Progenitor cell of endocrine pancreas (in vitro differentiated cells): ENCODE measurements at places on chromosomes 6 and 20. TPM values are rescaled to one million over a fixed set of nuclear protein-coding genes. Genes with fewer than 3 reads are reported as not detected.

DNA sequence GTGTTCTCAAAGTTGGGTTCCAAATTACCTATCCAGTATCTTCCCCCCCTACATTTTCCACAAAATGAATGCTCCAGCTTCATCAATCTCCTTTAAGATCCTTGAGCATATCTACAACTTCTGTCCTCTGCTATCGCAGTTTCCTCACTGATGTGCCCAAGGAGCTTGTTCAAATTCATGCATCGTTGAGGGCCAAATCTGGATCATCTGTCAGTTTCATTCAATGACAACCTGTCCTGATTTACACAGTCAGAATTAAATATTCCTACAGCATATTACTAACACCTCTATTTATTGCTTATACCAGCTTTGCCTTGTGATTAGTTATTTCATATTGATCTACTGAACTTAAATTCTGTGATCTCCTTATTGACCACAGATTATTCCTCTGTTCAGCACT is 68.7 kb downstream of the GRM1 start:
- DNase-seq = no peak

DNA sequence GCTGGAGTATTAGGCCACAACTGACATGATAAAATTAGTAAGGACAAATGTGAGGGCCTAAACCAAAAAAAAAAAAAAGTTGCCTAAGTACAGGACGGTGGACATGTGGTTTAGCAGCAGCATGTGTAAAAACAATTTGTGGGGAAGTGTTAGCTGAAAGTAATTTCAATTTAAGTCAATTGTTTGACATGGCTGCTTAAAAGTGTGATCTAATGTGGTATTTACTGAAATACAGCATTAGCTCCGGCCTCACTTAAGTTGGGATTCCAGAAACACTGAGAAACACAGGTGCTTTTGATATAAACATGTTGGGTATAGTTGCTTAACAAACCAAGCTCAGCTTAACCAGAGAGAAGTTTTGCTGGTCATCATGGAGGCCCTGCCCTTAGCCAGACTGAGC is 119.7 kb downstream of the FYN start:
- DNase-seq = no peak

- no peak for DNase-seq
These were observed 60.5 kb upstream of the VGLL2 start for GRCh38 chr6:117204903-117205302.

DNA sequence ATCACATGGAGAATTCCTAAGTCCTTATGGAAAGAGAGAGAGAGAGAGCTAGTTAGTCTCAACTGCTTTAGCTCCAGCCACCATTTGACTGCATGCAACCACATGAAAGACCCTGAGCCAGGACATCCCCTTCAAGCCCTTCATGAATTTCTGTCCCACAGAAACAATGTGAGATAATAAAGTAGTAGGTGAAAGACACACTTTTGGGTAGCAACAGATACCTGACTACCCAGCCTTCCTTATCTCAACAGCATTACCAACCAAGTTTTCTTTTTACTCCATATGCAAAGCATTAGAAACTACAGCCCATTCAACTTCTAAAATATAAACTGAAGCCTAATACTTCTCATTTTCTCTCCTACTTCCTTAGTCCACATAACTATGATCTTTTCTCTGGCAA is 23.2 kb upstream of the THEMIS start:
- DNase-seq = no peak

GRCh38 chr20:10282979-10283456 is 64.4 kb downstream of the SNAP25 start:
- DNase-seq = no peak

DNA sequence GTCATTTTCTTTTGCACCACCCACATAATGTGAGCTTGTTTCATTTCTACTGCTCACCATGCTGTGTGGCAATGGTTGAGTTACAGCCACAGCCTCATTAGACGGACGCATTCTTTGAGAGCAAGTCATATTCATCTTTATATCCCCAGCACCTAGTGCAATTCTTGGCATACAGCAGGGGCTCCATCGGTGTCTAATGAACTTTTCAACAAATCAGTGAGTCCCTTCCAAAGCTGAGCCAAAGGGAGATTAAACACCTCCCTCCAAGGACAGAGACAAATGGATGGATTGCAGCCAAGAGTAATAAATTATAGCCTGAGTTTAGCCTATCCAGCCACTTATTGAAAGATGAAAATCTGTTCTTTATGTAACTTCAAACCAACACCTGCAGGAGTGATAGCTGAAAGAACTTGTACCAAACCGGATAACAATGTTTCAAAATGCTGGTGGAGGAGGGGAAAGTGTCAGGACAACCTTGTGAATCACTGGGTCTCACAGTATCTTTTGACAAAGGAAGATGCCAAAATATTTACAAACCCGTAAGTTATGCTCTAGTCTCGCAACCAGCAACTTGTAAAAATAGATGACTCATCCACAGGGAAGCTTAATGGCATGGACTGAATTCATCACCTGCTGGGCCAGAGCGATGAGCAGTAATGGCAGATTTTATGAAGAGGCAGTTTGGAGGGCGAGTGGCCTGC is 139.0 kb downstream of the PXDC1 start:
- no peak for DNase-seq

DNA sequence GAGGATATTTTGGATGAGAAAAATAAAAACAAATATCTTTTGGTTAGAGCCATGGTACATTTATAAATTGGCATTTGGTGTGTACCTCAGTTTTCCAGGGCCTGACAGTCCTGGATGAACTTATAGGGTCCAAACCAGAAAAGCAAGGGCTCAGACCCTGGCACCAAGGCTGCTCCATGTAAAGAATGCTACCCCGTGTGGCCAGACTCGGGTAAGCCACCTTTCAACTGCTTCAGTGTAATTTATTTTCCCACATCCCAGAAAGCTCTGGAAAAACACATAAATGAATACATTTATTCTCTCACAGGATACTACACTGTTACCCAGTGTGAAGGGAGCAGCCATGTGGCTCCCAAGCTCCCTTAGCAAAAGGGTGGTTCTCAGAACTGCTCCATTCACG is 13.8 kb downstream of the MRPL14 start:
- DNase-seq = no peak

DNA sequence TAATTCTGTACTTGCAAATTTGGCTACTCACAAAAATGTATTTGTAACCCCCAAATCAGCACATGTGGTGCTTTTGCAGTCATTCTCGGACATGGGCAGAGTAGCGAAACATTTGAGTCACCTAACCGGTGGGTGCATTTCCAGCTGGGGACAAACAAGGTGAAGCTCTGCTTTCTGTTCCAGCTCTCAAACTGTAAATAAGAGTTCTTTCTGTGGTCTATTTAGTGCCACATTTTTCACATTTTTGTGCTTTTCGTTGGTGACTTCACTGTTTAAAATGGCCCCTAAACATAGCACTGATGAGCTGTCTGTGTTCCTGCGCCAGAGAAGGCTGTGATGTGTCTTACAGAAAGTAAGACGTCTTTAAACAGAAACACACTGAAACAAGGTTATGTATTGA is 244.5 kb downstream of the CDC5L start:
- no peak for DNase-seq

GRCh38 chr6:107540465-107540857 is 50.5 kb downstream of the SOBP start:
- DNase-seq = no peak

GRCh38 chr6:37675100-37675499 is 22.6 kb downstream of the MDGA1 start:
- DNase-seq = no peak

DNA sequence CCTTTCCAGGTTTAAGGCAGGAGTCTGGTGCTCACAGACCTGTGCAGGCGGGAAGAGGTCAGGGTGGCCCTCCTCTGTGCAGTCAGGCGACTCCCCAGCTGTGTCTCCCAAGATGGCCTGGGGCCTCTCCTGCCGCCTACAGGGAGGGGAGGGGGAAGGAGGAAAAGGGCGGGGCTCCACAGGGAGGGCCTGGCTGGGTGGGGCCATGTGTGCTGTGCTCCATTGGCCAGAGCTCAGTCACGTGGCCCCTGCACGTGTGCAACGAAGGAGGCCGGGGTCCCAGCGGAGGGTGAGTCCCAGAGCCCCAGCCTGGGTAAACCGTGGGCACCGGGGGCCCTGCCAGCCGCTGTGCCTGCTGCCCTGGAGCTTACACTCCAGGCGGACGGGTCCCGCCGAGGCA is 211.6 kb downstream of the ZDHHC14 start:
- no peak for DNase-seq

DNA sequence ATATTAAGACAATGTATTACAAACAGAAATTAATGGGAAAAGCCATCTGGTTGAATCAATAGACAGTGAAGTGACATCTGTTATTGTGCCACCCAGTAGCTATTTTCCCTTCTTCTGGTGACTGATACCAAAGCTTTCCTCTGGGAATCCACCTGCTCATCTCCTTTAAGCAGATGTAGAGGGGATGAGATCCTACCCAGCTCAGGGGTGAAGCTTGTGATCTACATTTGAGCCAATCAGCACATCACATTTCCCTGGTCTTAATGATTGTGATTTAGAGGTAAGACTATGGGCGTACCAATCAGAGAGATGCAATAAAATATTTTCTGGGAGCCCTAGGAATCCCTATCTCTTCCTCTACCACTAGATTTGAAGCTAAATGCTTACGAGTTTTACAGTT is 782.9 kb downstream of the PTPRT start:
- DNase-seq = no peak

DNA sequence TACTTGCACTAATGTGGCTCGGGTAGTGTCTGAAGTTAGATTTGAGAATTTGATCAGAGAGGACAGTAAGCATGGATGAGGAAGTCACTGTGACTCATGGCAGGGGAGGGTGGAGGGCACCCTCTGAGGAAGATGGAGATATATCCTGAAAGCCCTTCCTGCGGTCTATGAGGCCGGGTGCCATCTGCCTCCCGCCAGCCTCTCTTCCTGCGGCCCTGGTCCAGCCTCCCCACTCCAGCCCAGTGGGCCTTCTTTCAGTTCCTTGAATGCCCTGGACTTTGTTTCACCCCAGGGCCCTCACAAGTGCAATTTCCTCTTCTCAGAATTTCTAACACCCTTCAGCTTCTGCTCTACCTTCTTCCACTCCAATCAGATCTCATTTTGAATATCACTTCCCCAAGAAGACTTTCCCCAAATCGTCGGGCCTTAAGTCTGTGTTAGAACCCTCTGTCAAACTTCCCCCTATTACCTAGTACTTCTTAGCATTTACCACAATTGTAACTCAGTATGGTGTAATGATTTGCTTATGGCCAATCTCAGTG is 20.2 kb upstream of the TNFAIP3 start:
- DNase-seq = no peak

GRCh38 chr6:39421383-39422225 is 99.1 kb upstream of the KCNK16 start:
- no peak for DNase-seq

DNA sequence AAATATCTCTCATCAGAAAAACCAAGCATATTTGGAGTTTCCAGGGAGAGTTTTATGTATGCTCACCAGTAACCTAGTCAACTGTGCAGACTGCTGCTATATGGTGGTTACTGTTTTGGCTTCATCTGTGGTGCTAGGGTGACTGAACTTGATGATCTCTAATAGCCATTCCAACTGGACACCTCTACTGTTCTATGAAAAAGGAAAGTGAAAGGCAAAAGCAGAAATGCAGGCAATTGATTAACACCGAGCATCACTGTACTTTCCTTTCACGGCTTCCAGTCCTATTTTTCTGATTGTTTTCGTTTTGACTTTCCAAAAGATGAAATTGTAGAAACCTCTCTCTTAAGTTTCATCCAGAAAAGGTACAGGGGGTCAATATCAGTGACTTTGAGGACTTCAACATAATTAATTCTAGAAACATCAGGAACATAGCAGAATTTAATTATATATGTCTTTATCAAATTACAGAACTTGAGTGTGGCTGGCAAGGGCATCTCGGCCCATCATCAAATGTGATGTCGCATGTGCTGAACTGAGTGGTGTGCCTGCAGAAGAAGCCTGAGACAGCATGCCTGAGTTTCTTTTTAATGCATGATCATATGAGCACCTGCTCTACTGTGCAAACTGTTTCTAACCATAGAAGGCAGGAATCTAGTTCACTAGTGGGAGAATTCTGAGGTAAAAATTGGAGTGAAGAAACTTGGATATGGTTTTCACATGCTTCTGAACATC is 464.3 kb upstream of the FLRT3 start:
- no peak for DNase-seq

GRCh38 chr6:2111162-2111677 is 134.2 kb downstream of the GMDS start:
- DNase-seq = no peak

DNA sequence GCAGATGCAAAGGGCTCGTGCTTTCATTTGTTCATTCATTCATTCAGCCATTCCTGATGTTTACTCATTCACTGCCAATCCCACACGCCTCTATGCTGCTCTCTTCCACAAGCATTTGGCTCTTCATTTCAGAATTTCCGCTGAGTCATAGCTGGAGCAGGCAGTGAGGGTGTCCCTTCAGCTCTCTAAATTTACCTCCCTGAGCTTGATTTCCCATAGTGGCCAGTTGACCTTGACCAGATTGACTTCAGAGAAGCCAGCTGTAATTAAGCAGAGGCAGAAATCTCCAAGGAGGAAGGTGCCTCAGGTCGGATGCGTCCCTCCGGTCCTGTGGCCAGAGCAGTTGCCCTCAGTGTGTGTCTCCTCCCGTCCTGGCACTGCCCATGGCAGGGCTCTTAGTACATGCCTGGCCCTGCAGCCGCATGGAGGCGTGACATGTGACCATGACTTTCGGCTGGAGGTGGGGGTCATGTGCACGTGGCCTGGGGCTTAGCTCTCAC is 267.2 kb upstream of the ECI2 start:
- no peak for DNase-seq

- no peak for DNase-seq
These were observed 279.2 kb upstream of the FERMT1 start for GRCh38 chr20:6401893-6402557.

GRCh38 chr20:9458138-9458796 is 56.1 kb upstream of the LAMP5 start:
- DNase-seq = no peak

DNA sequence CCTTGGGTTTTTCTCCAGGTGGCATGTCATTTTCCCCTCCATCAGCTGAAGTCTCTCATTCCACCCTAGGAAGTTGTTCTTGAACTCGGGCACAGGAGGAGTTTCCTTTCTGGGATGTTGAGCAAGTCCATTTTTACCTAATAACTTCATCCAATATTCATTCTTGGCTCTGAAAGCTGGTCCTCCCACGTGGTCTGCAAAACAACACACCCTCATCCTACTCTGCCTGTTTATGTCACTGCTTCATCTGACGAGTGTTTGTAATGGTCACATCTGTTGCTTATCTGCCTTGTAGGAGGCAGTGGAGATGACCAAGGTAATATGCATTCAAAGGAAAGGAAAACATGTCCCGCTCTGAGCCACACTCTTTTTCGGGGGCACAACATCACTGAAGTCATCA is 41.7 kb upstream of the AIG1 start:
- no peak for DNase-seq

The HLA-DPA1 gene
- total RNA-seq = 0.89 and 1.8 TPM in 2 replicates

The PNPLA1 gene
- total RNA-seq = not detected in 2 replicates

The TNF gene
- not detected in 2 replicates for total RNA-seq

The SPATS1 gene
- not detected in 2 replicates for total RNA-seq

The HLA-DQB1 gene
- 6.1 TPM in 2 replicates for total RNA-seq

The KIAA1755 gene
- total RNA-seq = 0.16 and 0.29 TPM in 2 replicates

The PPP1R14C gene
- total RNA-seq = 0.98 and 1.2 TPM in 2 replicates
